Kidney tubule cell (primary cell): ENCODE measurements at places on chromosomes 3 and 15.
A peak's percentile ranks its signal among the peaks of the same experiment; 100 is the strongest.

- DNase-seq = peak; percentile 59
Observed at GRCh38 chr3:12154151-12154550, 4.6 kb downstream of the TIMP4 start.

DNA sequence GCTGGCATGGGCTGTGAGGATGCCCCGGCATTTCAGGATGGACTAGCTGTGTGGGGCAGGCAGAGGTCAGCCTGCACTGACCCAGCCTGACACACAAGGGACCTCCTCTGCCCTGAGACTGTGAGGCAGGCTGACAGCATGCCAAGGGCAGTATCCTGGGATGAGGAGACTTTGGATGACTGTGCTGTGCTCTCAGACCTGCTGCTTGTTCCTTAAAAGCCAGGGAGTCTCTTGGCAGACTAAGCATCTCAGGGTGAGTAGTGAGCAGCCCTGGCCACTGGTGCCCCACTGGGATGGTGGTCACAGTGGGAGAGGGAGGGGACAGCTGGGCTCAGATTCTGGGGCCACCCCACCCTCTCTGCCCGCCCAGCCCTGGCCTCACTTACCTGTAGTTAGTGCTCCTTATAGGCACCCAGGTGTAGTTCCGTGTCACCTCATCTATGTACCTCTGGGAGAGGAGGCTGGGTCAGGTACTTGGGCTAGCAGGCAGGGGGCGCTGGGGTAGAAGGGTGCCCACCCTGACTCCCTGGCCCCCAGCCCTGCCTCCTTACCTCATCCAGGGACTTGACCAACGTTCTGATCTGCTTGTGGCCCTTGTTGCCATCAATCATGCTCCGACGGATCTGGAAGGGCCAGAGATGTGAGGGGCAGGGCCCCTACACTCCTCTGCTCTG, 16.1 kb upstream of the TMEM115 start:
- DNase-seq = no peak

GRCh38 chr3:107025961-107026360, 351.3 kb upstream of the CCDC54 start:
- DNase-seq = no peak

DNA sequence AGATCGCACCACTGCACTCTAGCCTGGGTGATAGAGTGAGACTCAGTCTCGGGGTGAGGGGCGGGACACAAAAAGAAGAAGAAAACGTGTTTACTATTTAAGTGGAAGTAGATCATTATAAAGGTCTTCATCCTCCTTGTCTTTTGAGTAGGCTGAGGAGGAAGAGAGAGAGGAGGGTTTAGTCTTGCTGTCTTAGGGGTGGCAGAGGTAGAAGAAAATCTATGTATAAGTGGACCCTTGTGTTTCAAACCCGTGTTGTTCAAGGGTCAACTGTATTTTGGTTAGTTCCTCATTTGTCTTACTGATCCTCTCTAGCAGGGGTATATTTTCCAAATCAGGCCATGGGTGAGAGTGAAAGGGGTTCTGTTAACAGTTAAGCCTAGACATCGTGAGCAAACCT, 40.1 kb downstream of the TRIM71 start:
- DNase-seq = no peak

GRCh38 chr3:6421666-6422445, 439.1 kb upstream of the GRM7 start:
- DNase-seq = no peak

DNA sequence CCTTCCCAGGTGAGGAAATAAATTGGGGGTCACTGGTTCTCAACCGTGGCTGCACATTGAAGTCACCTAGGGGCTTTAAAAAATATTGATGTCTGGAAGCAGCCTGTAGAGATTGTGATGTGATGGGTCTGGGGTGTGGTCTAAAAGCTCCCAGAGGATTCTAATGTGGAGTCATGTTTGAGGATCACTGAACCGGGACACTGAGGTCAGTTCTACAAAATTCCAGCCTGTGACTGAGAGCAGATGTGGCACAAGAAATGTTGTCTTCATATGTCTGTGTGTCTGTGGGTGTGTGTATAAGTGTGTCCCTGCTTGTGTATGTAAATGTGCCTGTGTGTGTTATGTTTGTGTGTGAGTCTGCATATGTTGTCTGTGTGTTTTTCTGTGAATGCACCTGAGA, 79.9 kb downstream of the TLE3 start:
- peak; percentile 73 for DNase-seq

- DNase-seq = peak; percentile 1
Observed at GRCh38 chr3:128242818-128243601, 89.7 kb downstream of the EEFSEC start.

DNA sequence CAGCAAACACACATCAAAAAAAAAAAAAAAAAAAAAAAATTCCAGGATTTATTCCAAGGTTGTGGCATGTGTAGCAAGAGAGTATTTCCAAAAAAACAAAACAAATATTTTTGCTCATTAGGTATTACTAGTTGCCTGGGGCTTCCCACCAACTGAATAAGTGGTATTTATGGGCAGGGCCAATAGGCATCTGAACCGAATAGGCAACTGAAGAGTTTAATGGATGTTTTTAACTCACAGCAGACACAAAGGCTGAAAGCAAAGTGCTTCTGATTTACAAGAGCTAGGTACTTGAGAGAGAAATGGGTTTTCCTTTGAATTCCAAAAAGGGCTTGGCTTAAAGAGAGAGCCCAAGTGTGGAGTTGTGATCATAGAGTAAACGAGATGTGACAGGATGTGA, 21.4 kb downstream of the EIF4E3 start:
- no peak for DNase-seq

GRCh38 chr15:31476866-31477265, 150.2 kb downstream of the KLF13 start:
- DNase-seq = no peak

GRCh38 chr3:4977001-4977852, 2.0 kb upstream of the BHLHE40 start:
- peak; percentile 92 for DNase-seq
